ENCODE measurements at places on chromosomes 12 and 14.
A peak's percentile ranks its signal among the peaks of the same experiment; 100 is the strongest.

DNA sequence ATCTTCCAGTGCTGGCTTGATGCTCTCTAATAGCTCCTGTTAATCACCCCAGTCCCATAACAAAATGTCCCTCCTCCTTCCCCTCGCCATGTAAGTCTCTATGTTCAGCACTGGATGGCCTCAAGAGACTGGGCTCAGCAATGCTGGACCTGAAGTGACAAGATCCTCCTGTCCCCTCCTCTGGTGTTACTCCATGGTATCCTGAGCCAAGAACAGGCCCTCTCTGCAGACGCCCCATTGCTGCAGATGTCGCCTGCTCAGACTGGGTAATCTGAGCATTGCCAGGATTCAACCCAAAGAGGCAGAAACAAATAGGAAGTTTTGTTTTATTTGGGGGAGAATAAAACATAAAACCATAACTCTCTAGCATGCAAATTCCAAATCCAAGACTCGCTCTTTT, 149.7 kb downstream of the NTF3 start:
- no peak for DNase-seq

GRCh38 chr14:58299401-58300330, 1.3 kb downstream of the ARID4A start:
- DNase-seq = no peak

GRCh38 chr12:87469295-87469694, 559.9 kb downstream of the C12orf50 start:
- no peak for DNase-seq

DNA sequence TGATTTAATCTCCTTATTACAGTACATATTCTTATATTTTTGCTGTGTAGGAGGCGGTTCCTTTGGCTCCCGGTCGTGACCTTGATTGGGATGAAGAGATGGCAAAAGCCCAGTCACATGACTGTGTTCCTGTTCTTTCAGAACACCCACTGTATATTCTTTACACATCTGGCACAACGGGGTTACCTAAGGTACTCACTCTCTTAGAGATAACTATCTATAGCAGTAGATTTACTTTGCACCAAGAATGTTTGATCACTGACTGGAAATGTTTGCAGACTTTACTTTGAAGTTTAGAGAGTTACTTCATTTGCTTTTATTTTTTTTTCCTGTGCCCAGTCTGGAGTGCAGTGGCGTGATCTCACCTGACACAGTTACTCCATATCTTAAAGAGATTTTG, 65.2 kb downstream of the ACSS3 start:
- no peak for DNase-seq

GRCh38 chr12:10661338-10661737, 12.5 kb downstream of the STYK1 start:
- DNase-seq = no peak

GRCh38 chr12:103441437-103442181, 54.2 kb downstream of the C12orf42 start:
- DNase-seq = no peak

- peak; percentile 86 for DNase-seq
Measured at GRCh38 chr14:94001501-94002396, 4.6 kb downstream of the CCDC197 start.

DNA sequence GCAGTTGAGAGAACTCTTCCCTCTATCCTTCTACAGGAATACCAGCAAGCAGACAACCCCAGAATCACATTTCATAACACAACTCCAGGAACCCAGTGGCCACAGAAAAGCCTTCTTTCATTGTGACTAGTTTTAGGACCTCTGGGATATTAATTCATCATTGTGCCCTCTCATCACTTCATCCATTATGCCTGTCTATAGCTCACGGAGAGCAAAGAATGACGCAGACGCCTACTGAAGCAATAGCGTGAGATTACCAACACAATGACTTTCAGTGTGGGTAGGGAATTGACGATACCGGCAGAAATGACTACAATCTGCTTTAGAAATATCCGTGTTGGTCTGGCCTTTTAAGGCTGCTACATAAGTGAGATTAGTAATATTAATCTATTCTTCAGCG, 158.1 kb upstream of the FOXG1 start:
- no peak for DNase-seq

GRCh38 chr14:64444140-64444539, 21.2 kb upstream of the AKAP5 start:
- DNase-seq = no peak

DNA sequence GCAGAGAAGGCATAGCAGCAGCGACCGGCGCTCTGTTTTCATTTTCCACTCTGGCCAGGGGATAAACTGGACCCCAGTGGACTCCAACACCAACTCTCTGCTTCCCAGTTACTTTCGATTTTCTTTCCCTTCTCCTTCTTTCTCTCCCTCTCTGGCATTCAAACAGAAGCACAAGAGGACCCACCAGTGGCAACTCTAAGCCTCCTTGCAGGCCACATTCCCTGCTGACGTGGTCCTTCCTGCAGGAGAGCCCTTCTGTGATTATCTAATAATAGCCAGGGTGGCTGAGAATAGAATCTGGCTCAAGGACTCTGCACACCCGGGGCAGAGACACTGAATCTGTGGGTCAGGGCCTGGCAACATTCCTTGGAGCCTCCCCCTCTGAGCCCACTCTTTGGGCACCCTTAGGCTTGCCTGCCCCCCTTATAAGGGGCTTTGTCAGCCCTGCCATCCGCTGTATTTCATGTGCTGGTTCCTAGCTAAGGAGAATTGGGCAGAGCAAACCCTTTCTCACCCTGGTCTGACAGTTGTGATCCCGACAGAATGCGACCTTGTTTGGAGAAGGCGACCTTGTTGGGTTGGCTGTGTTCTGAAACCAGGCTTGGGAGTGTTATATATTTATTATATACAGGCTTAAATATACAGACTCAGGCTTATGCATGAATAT, 8.2 kb upstream of the HOXC6 start:
- DNase-seq = no peak

DNA sequence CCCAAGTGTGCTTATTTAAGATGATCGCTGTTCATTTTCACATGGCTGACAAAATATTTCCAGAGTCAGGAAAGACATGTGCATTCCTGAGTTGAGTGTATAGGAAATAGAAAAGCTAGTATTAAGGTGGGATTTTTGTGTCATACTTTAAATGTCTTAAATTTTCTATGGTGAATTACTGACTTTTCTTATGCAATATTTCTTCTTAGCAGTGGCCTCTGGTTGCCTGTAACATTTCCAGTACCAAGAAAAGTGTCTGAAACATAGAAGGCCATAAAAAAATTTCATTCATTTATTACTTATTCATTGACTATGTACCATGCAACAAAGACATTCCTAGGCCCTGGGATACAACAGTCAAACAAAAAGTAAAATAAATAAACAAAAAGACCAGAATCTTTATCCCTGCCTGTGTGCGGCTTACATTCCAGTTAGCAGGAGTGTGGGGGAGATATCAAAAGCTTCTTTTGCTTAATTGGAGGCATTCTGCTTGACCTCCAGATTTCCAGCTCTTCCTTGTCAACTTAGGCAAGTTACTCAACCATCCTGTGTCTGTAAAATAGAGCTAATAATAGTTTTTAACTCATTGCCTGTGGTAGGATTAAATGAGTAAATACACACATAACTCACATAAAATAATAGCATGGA, 216.3 kb upstream of the FLRT2 start:
- no peak for DNase-seq

DNA sequence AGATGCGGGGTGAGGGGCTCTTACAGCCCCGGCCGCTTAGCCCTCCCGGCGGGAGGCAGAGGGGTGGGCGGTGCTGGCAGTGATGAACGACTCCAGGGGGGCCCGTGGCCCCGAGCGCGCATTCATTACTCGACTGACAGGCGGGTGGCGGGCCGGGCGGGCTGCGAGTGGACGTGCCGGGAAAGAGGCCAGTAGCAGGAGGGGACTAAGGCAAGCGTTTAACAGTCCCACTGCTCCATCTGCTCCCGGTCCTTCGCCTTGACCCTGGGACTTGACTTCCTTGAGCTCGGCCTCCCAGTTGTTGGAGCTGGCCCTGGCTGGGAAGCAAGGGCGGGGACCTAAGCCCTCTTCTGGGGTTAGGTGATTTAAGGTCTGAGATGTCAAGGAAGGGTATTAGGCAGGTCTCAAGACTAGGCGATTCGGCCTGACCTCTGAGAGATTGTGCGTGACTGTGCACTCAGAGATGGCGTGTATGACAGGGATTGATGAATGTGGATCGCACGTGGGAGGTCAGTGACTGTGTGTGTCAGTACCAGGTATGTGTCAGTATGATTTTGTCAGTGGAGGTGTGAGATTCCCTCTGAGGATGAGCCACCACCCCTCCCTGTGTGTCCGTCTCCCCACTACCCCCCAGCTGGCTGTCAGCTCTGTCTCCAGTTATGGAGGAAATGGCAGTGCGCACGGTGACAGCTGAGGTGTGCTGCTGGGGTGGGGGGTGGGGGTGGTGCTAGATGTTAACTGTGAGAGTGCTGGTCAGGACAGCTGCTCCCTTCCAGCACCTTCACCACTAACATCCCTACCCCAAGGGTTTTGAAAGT, 3.6 kb upstream of the DNAJC22 start:
- DNase-seq = no peak

GRCh38 chr14:29028973-29029582, 262.5 kb downstream of the FOXG1 start:
- no peak for DNase-seq

- DNase-seq = no peak
Measured at GRCh38 chr14:53441789-53442188, 288.7 kb upstream of the DDHD1 start.

DNA sequence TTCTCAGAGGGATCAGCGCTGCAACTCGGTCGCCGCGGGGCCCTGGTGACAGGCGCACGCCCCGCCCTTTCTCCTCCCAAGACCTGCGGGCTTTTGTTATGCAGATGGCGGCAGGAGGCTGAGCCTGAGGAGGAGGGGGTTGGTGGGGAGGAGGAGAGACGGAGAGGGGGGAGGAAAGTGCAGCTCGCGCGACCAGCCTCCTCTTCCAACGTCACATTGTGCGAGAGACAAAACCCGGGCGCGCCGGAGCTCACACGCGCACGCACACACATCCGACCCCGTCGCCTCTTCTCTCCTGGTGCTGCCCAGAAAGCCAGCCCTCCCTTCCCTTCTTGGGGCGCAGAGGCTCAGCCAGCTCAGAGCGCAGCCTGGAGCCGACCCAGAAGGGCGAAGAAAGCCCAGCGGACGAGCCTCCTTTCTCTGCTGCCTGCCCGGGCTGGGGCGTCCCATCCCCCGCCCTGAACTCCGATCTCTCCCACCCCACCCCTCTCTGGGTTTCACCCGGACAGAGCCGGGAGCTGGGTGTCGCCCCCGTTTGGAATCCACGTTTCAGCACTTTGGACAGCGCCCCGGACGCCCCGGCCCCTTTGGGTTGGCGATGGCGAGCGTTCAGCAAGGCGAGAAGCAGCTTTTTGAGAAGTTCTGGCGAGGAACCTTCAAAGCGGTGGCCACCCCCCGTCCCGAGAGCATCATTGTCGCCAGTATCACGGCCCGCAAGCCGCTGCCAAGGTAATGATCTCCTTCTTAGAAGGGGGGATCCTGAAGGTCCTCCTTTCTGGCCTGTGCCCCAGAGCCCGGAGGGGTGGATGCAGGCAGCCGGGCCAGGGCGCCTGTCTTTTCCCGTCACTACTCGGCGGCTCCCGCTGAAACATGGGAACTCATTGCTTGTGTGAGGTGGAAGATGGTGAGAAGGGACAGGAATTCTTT, at the start of gene SRRM4:
Gene SRRM4, plus strand, starts transcription at position 257 of the 927 bp plus-strand sequence. Its CDS starts 342 bp downstream, at position 599.
- peak; percentile 90 for DNase-seq

DNA sequence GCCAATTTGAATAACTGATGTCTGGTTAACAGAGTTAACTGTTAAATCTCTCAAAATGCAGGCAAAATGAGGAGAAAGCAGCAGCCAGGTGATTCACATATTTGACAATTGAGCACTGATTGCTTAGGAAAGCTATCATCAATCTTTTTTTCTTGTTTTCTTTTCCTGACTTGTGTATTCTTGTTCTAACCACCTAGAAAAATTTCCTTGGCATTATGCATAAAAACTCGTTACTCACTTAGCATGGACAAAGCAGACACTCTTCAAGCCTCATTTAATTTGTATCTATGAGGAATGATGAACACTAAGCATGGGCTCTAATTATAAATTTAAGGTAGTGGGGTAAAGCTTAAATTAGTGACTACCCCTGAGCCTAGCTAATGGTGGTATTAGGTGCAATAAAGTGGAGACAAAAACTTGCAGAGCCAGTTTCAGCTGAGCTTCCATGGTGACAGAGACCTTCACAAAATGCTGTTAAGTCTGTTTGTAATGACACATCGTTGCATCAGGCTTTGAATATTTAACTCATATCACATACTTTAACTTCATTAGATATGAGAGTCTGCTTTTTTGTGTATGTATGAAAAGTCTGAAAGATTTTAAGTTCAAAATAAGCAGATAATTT, 52.0 kb downstream of the RASSF9 start:
- no peak for DNase-seq

DNA sequence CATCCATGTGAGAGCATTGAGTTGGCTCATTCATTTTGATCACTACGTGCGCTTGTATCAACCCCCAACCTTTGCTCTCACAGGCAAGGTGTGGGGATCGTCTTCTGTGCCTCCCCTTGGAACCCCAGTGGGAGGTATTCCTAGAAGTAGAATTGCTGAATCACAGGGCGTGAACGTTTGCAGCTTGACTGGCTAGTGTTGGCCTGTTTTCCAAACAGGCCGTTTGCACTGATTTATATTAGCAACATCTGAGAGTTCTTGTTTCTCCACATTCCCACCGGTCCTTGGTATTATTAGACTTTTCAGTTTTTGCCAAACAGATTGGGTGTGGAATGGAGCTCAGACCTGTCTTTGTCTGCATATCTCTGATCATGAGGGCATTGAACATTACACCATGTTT, 288.6 kb upstream of the PWP1 start:
- DNase-seq = no peak

- no peak for DNase-seq
Measured at GRCh38 chr12:81500788-81501187, 258.4 kb downstream of the PPFIA2 start.

DNA sequence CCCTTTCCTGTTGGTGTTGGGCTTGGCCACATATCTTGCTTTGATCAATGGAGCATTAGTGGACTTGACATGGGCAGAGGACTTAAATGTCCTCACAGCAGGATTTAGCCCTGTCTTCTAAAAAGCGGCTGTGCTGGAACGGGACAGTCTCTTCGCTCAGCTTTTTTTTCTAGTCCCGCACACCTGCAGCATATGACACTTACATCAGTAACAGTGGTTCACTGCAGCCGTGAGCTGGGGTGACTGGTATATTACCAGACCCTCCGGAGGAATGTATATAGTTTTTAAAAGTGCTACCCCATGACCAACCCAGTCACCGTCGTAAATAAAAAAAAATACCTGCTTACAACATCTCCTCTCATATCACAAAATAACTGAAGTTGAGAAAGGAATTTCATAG, 164.5 kb downstream of the CRADD start:
- no peak for DNase-seq

- DNase-seq = peak; percentile 21
Measured at GRCh38 chr14:100851946-100852620, 26.2 kb downstream of the MEG3 start.

Data from SK-N-SH (cell line).